ENCODE measurements at places on chromosomes 11 and 22.

- DNase-seq = no peak
These were observed 1.7 kb downstream of the FCHSD2 start for GRCh38 chr11:73140213-73141030.

DNA sequence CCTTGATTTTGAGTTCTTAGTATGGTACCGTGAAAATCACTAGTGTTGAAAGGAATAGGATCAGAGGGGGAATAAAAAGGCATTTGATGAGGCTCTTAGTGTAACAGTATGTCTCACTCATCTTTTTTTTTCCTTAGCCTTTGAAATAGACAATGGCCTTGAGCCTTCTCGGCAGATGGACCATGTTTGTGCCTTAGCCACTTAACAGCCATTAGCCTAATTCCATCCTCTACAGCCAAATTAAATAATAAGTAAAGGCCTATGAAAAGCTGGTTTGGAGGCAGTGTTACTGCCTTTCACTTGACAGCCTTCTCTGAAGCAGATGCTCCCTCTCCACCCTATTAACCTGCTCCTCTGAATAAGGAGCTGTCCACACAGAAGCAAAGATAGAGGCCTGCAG is 580.7 kb downstream of the NTM start:
- no peak for DNase-seq

- DNase-seq = no peak
These were observed 34.7 kb upstream of the NRIP3 start for GRCh38 chr11:9038541-9038940.

- DNase-seq = no peak
These were observed 56.0 kb upstream of the SEPTIN5 start for GRCh38 chr22:19658057-19658966.

GRCh38 chr11:12117200-12117599 is 6.8 kb downstream of the MICAL2 start:
- no peak for DNase-seq

- peak; percentile 35 for DNase-seq
These were observed at the start of gene BARX2 for GRCh38 chr11:129375751-129376657. Gene BARX2 (plus strand): TSS chr11:129375848. CDS start chr11:129376036, 188 bp downstream.

- DNase-seq = no peak
These were observed 822 bp upstream of the COMT start for GRCh38 chr22:19940536-19941364.

DNA sequence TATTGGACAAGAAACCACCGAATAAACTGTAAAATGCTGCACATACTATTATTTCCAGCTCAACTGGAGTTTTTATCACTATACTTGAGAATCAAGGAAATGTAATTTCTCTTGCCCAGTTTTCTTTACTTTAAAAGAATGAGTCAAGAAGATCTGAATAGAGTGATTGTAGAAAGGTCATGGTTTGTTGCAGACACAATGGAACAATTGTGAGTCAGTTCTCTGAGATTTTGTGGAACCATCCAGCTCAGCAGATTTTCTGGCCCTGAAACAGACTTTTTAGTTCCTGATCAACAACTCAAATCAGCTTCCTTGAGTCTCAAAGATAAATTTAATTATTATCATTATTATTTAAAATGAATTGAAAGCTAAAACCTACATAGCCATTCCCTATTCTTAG is 1.3 kb downstream of the TCN1 start:
- DNase-seq = peak; percentile 24

GRCh38 chr22:34763496-34763895 is 302.5 kb upstream of the ISX start:
- no peak for DNase-seq

- DNase-seq = no peak
These were observed 897.4 kb upstream of the TENM4 start for GRCh38 chr11:80338231-80338630.

GRCh38 chr22:50473855-50474671 is 772 bp downstream of the SBF1 start:
- no peak for DNase-seq

GRCh38 chr11:75725547-75726320 is 8.1 kb downstream of the MOGAT2 start:
- no peak for DNase-seq

DNA sequence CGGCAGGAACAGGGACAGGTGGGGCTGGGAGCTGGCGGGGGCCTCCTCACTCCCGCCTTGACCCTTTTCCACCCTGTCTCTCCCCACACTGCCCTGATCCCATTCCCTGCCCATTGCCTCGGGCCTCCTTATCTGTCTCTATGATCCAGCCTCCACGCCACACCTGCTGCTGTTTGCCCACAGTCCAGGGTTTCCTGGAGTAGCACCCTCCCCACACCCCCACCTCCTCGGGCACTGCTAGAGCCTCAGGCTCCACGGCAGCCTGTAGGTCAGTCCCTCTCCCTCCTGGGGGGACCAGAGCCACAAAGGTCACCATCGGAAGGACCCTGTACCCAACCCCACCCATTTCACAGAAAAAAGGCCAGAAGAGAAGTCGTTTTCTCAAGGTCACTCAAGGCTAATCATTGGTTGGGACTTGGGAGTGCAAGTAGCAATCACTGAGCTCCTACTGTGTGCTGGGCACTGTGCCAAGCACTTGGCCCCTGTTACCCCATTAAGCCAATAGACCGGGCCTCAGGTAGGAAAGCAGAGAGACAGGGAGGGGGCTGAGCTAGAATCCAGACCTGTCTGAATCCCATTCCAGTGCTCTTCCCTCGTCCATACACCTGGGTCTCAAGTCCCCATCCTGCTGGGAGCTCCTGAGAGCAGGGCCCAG is 71.8 kb downstream of the PDE2A start:
- no peak for DNase-seq

DNA sequence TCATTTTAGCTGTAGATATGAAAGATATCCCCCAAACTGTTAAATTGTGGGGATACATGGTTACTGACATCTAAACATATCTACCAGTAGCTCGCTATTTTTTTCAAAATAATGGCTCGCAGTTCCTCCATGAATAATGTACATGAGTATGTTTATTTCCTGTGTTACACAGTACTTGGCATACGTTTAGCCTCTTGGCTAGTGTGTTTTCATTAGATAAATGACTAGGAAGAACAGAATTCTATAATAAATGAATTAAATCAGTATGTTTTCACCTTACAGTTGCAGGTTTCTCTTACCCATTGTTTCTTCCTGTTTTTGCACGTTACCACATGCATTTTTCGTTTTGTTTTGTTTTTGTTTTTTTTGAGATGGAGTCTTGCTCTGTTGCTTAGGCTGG is 21.8 kb downstream of the RNF169 start:
- DNase-seq = no peak

GRCh38 chr11:105719073-105719822 is 109.4 kb downstream of the GRIA4 start:
- DNase-seq = no peak

- DNase-seq = no peak
These were observed 18.0 kb downstream of the CNTF start for GRCh38 chr11:58640386-58641023.

- no peak for DNase-seq
These were observed 105.2 kb downstream of the MAML2 start for GRCh38 chr11:96237766-96238266.

GRCh38 chr22:44331881-44332714 is 19.3 kb upstream of the SHISAL1 start:
- DNase-seq = no peak

DNA sequence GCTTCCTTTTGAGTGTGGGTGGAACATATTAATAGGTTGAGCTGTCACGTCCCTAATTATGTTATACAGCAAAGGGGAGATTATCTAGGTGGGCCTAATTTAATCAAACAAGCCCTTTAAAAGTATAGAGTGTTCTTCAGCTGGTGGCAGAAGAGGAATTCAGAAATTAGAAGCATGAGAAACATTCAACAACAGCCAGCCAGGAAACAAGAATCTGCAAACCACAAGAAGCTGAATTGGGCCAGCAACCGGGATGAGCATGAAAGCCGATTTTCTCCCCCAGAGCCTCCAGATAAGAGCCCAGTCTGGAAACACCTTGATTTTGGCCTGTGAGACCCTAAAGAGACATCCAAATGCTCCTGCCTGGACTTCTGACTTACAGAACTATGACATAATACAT is 105.8 kb upstream of the LDLRAD3 start:
- DNase-seq = no peak

- peak; percentile 76 for DNase-seq
These were observed 15.8 kb downstream of the DGKZ start for GRCh38 chr11:46363031-46363407.
